A549 treated with AZD2906 at 1 μM for 4 hours (cell line): ENCODE measurements at places on chromosomes 2 and 18. TPM values are rescaled to one million over a fixed set of nuclear protein-coding genes. Genes with fewer than 3 reads are reported as not detected.

Gene SERPINB10
- not detected in 5 replicates for total RNA-seq

Gene CHRND
- total RNA-seq = not detected in 5 replicates

Gene CD302
- total RNA-seq = 2.0 to 2.3 TPM (median 2.1 TPM) in 5 replicates

Gene CPLX4
- total RNA-seq = not detected in 5 replicates

Gene ARMC9
- 13.8 to 14.8 TPM (median 14.7 TPM) in 5 replicates for total RNA-seq

Gene CRYGD
- total RNA-seq = not detected in 5 replicates

Gene THSD7B
- total RNA-seq = not detected in 5 replicates

Gene VWA3B
- total RNA-seq = 0.09 to 0.14 TPM (median 0.12 TPM) in 3 of 5 replicates, not detected in the others

Gene FOXI3
- total RNA-seq = 0.05 to 0.06 TPM (median 0.05 TPM) in 4 of 5 replicates, not detected in the other

Gene VIL1
- 0.16 to 0.36 TPM (median 0.28 TPM) in 5 replicates for total RNA-seq

Gene CSRNP3
- total RNA-seq = not detected in 5 replicates

Gene HOXD13
- 0.07 to 0.27 TPM (median 0.18 TPM) in 5 replicates for total RNA-seq

Gene DAW1
- 2.1 to 3.4 TPM (median 2.2 TPM) in 5 replicates for total RNA-seq

Gene OSBPL6
- 5.8 to 7.4 TPM (median 6.1 TPM) in 5 replicates for total RNA-seq

Gene COL5A2
- total RNA-seq = 45.3 to 79.4 TPM (median 67.0 TPM) in 5 replicates

Gene SERPINB11
- total RNA-seq = 0.03 to 0.16 TPM in 2 of 5 replicates, not detected in the others

Gene PRSS56
- total RNA-seq = 0.06 to 0.17 TPM (median 0.09 TPM) in 5 replicates

Gene LYG2
- not detected in 5 replicates for total RNA-seq

Gene ZSCAN30
- total RNA-seq = 0.67 to 0.88 TPM (median 0.84 TPM) in 5 replicates

Gene SPP2
- total RNA-seq = not detected in 5 replicates

Gene DYNAP
- not detected in 5 replicates for total RNA-seq

Gene GRHL1
- 0.93 to 1.3 TPM (median 1.1 TPM) in 5 replicates for total RNA-seq

Gene IL18RAP
- total RNA-seq = 0.03 to 0.25 TPM (median 0.09 TPM) in 4 of 5 replicates, not detected in the other

Gene CPO
- total RNA-seq = 0.05 to 0.11 TPM (median 0.09 TPM) in 4 of 5 replicates, not detected in the other

Gene DAPL1
- 0.13 to 0.16 TPM in 2 of 5 replicates, not detected in the others for total RNA-seq

Gene MAP2
- 0.93 to 1.8 TPM (median 1.1 TPM) in 5 replicates for total RNA-seq

Gene IGFBP5
- 0.13 to 0.20 TPM (median 0.16 TPM) in 5 replicates for total RNA-seq

Gene EVA1A
- total RNA-seq = 7.8 to 10.1 TPM (median 8.6 TPM) in 5 replicates

Gene CNTNAP5
- total RNA-seq = not detected in 5 replicates

Gene CIDEA
- not detected in 5 replicates for total RNA-seq

Gene COBLL1
- 4.6 to 7.0 TPM (median 5.3 TPM) in 5 replicates for total RNA-seq

Gene PAX3
- total RNA-seq = not detected in 5 replicates

Gene ALKAL2
- total RNA-seq = not detected in 5 replicates

Gene ST6GAL2
- 9.5 to 16.9 TPM (median 13.1 TPM) in 5 replicates for total RNA-seq

Gene CDH19
- 0.56 to 1.0 TPM (median 0.73 TPM) in 5 replicates for total RNA-seq

Gene CDK15
- not detected in 5 replicates for total RNA-seq

Gene SAP130
- 10.8 to 12.3 TPM (median 12.1 TPM) in 5 replicates for total RNA-seq

Gene PSTPIP2
- 0.16 to 0.31 TPM (median 0.21 TPM) in 5 replicates for total RNA-seq

Gene RNF25
- total RNA-seq = 41.8 to 51.5 TPM (median 48.1 TPM) in 5 replicates

Gene AOX1
- 4.6 to 8.3 TPM (median 5.3 TPM) in 5 replicates for total RNA-seq

Gene FSHR
- not detected in 5 replicates for total RNA-seq

Gene C2orf42
- total RNA-seq = 6.6 to 8.9 TPM (median 7.4 TPM) in 5 replicates

Gene C1GALT1C1L
- 1.5 to 2.6 TPM (median 2.4 TPM) in 5 replicates for total RNA-seq

Gene C2orf78
- not detected in 5 replicates for total RNA-seq

Gene EPG5
- total RNA-seq = 3.7 to 4.5 TPM (median 3.9 TPM) in 5 replicates

Gene GPATCH11
- 7.8 to 11.4 TPM (median 9.2 TPM) in 5 replicates for total RNA-seq

Gene CREG2
- 6.2 to 12.4 TPM (median 10.5 TPM) in 5 replicates for total RNA-seq

Gene ERICH2
- not detected in 5 replicates for total RNA-seq

Gene EGR4
- total RNA-seq = 0.19 to 0.32 TPM (median 0.25 TPM) in 5 replicates

Gene UGT1A8
- 0.03 to 0.10 TPM (median 0.07 TPM) in 3 of 5 replicates, not detected in the others for total RNA-seq

Gene CCL20
- total RNA-seq = 3.5 to 6.9 TPM (median 5.9 TPM) in 5 replicates
